ENCODE measurements at places on chromosomes 2 and 18.

GRCh38 chr2:110732422-110733413 is at the start of gene ACOXL:
Gene ACOXL (plus strand): TSS chr2:110732573. CDS start chr2:110768390, 35,817 bp downstream.
- no peak for DNase-seq

GRCh38 chr18:8460748-8461147 is 148.5 kb upstream of the RAB12 start:
- DNase-seq: no peak

GRCh38 chr2:106638043-106638442 is 150.9 kb downstream of the CD8B2 start:
- peak; percentile 1 for DNase-seq

- no peak for DNase-seq
These were observed 25.5 kb upstream of the KCNE4 start for GRCh38 chr2:223026357-223027110.

DNA sequence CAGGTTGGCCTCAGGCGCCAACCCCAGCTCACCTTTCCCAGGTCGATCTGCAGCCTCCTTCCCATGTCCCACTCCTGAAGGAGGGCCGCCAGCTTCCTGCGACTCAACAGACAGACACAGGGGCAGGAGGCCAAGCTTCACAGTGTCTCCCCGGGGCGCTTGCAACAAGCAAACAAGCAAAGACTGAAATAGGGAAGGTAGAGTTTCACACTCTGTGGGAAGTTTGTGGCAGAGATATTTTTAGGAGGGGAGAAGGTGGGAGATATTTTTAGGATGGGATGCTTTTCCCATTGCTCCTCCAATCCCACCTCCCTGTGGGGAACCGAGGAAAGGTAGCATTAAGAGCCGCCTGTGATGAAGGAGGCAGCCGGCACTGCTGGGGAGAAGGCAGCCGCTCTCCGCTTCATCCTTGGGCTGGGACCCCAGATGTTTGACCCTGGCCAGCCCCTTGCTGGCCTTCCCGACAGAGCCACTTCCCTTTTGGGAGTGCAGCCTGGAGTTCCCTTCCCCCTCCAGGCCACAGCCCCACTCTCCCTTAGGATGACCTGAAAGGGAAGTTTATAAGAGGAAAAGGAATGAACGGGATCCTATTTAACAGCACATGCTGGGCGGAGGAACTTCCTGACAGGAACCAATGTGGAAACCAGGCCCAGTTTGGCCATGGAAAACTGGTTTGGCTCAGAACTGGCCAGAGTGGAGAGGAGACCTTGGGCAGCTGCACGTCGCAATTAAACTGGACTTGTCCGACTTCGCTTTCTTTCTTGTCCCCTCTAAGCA is 142.2 kb upstream of the SMAD2 start:
- no peak for DNase-seq

DNA sequence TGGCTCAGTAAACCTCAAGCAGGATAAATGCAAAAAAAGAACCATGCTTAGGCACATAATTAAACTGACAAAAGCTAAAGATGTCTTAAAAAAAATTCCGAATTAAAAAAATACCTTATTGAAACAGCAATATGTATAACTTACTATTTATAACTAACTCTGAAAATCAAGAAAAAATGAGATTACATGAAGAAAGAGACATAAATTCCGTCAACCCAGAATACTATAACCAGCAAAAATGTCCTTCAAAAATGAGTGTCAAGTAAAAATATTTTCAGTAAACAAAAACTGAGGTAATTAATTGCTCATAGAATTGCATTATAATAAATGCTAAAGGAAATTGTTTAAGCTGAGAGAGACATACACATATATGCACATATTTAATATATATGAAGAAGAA is 474.5 kb upstream of the SYT4 start:
- DNase-seq: no peak

Measured in CD4-positive, CD25-positive, alpha-beta regulatory T cell (primary cell).